ENCODE measurements at places on chromosomes 4 and X.
A peak's percentile ranks its signal among the peaks of the same experiment; 100 is the strongest.

DNA sequence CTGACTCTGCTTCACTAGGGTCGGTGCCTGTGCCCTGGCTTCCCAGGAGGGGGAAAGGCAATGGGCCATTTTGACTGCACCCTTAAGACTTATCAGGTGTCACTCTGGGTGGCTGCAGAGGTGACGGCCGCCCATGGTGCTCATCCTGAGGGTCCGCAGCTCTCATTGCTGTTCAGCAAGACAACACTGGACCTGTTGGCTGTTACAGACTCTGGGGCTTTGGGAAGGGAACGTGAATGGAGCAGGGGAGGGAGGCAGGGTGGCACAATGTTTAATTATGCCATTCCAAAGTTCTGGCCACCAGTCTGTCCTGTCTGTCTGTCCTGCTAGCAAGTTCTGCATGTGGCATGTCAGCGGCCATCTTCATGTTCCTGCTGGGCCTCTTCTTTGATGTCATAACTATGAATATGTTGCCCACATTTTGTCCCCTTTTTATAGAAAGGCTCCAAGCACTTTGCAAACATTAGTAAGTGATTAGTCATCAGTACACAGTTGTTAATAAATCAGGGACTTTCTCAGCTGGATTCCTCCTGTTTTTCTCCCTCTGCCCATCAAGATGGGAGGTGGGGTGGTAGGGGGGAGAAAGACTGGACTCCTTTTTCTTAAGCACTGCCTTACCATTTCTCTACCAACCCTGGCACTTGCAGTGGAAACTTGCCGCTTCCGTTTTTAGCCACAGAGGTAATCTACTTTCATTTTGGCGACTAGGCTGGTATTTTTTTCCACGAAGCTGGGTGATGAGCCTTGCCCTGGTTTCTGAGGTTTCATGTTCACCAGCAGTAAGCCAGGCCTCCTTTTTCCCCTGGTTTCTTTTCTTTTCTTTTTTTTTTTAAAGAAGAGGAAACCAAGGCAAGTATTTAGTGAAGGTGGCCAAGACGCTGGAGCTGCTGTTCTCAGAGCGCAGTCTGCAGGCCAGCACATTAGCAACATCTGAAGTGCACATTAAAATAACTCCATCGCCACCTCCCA is 88.6 kb upstream of the TRIM2 start:
- peak; percentile 83 for DNase-seq

DNA sequence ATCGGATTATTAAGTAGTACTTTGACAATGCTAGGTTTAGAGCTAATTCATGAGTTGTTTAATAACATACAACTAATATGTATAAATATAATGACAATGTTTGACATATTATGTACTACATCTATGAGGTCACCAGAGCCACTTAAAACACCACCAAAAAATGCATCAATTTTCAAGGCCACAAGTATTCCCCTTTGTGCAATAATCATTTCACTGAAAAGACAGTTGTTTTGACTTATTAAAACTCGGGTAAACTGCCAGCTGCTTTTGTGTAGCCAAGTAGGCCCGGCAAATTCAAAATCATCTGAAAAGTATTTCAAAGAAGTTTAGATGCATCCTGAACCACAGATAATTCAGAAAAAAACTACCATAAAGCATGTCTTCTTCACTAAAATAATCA is 48.7 kb downstream of the CLOCK start:
- DNase-seq: no peak

DNA sequence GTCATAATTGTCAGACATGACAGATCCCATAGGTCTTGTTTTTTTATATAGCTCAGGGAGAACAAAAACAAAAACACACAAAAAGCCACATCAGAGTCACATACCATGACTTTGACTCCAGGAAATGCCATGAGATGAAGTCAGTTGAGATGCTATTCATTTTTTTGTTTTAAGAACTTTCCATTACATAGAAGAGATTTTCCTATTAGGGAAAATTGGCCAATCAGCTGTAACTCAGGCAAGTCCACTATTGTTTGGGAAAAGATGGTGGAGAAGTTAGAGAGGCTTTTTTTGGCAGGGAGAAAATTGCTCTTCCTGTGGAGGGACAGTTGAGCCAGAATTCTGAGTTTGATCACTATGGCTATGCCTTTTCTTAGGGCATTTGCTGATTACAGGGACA is 72.6 kb downstream of the SMARCA5 start:
- peak; percentile 4 for DNase-seq

GRCh38 chr4:99821918-99822503 is 5.4 kb downstream of the DAPP1 start:
- DNase-seq: no peak

- DNase-seq: no peak
These were observed 60.5 kb downstream of the MSX1 start for GRCh38 chr4:4919927-4920326.

GRCh38 chrX:75746891-75747639 is 38.0 kb downstream of the MAGEE2 start:
- no peak for DNase-seq

DNA sequence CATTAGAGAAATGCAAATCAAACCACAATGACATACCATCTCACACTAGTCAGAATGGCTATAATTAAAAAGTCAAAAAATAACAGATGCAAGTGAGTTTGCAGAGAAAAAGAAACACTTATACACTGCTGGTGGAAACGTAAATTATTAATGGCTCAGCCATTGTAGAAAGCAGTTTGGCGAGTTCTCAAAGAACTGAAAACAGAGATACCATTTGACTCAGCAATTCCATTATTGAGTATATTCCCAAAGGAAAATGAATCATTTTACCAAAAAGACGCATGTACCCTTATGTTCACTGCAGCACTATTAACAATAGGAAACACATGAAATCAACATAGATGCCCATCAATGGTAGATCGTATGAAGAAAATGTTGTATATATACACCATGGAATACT is 75.0 kb downstream of the NAA11 start:
- no peak for DNase-seq

- no peak for DNase-seq
These were observed 280.8 kb downstream of the ANKRD50 start for GRCh38 chr4:124431653-124432192.

DNA sequence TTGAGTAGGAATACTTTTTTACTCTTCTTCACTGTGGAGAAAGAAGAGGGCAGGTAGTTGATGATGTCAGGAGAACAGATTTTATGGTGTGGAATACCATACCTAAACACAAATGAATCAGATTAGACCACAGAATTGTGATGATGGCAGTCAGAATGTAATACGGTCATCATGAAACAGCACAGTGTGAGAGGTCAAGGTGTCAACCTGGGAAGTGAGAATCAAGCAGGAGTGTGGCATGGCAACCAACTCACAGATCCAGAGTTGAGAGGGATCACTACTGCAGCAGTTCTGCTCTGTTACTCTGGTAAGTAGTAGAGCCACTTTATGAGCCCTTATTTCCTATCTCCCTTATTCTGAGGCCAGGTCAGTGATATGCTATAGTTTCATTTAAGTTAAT is 27.7 kb downstream of the METTL14 start:
- DNase-seq: no peak

- no peak for DNase-seq
These were observed 15.0 kb downstream of the C4orf33 start for GRCh38 chr4:129110931-129111330.

DNA sequence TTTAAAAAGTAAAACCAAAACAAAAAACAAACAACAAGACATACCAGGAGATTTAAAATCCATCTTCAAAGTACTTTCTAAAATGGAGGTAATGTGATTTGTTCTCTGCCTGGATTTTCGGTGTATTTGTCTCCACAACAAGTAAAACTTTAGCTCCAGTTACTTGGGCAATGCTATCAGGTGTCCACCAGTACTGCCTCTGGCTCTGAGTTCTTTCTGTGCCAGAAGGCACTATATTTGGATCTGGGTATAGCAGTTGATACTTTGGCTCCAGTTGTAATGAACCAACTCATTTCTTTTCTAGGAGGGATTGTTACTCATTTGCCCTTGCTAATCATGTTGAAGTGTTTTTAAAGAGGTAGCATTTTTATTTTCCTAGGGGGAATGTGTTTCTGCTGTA is 9.5 kb upstream of the PDLIM5 start:
- DNase-seq: no peak

GRCh38 chr4:145216535-145216934 is 36.1 kb upstream of the OTUD4 start:
- peak; percentile 10 for DNase-seq

DNA sequence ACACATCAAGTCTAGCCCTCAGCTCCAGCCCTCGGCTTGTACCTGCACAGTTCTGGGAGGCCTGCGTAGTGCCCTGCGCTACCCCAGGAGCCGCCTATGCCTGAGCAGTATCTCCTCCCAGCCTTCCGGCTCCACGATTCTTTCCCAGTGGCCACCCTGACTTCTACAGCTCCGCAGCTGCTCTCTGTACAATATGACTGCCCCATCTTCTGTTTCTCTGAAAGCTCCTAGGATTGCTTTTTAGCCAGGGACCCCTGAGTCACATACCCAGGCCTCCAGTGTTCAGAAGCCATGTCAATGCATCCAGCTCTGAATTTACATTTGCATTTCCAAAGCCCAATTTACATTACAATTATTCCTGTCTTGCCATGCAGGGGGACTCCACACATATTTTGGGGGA is 135.5 kb downstream of the PJA1 start:
- no peak for DNase-seq

GRCh38 chr4:57191523-57192034 is 81.4 kb upstream of the IGFBP7 start:
- DNase-seq: no peak

- DNase-seq: no peak
These were observed 96.4 kb upstream of the C1GALT1C1 start for GRCh38 chrX:120726294-120726693.

GRCh38 chr4:151355155-151355554 is 29.8 kb upstream of the SH3D19 start:
- DNase-seq: no peak

DNA sequence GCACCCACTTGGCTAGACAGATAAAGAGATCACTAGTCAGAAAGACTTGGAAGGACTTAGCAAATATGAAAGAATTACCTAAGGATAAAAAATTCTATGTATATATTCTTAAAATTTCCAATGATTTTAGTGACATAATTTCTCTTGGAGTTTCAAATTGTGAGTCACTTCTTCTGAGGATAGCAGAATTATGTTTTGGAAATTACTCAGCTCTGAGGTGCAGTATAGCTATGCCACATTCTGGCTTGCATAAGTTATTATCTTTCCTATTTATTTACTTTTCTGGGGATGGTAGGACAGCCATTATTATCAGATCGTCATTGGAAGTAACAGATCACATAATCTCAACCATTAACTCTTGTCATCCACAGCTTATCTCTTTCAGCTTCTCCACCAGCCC is 853.5 kb downstream of the TRIML1 start:
- DNase-seq: no peak

DNA sequence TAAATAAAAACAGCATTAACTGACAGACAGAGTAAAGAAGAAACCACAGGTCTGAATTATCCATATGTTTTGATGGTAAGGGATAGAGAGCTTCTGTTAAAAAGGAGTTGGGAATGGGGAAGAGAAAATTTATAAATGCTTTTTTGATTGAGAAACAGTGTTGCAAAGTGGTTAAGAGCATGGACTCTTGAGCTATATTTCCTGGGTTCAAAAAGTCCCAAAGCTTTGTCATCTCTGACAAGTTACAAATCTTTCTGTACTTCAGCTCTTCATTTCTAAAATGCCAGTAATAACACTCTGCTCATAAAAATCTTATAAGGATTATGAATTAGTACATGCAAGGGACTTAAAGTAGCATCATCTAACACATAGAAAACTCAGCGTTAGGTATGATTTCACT is 62.2 kb downstream of the N4BP2 start:
- DNase-seq: no peak

GRCh38 chr4:55312489-55313101 is 33.4 kb upstream of the SRD5A3 start:
- DNase-seq: no peak

DNA sequence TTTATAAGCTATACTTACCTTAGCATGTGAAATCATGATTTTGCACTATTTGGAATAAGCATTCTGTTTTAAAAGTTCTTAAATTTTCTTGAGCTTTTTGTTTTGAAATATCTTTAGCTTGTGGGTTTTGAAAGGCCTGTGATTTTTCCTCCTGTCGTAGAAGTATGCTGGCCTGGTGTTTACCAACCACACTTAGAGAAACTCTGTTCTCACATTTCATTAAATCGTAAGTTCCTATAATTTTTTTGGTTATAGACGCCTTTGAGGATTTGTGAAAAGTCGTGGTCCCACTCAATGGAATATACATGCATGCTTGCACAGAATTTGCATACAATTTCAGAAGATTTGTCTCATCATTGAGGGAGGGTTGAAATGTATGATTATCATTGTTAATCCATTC is 63.6 kb downstream of the PDLIM5 start:
- DNase-seq: no peak
